ENCODE measurements at places on chromosomes 2 and 18.

- no peak for DNase-seq
Measured at GRCh38 chr18:23547846-23548245, 38.5 kb downstream of the NPC1 start.

- no peak for DNase-seq
Measured at GRCh38 chr2:158460632-158461297, 4.0 kb downstream of the PKP4 start.

- no peak for DNase-seq
Measured at GRCh38 chr2:172404824-172405223, 22.6 kb upstream of the ITGA6 start.

- DNase-seq = no peak
Measured at GRCh38 chr18:80103231-80103630, 5.8 kb upstream of the ADNP2 start.
